ENCODE measurements at places on chromosomes 2 and 18. TPM values are rescaled to one million over a fixed set of nuclear protein-coding genes. Genes with fewer than 3 reads are reported as not detected.
A peak's percentile ranks its signal among the peaks of the same experiment; 100 is the strongest.

ELAC1 gene
- total RNA-seq: 7.9 TPM

NEU2 gene
- not detected for total RNA-seq

ARHGEF4 gene
- not detected for total RNA-seq

SERPINB3 gene
- total RNA-seq: not detected

SLC9A4 gene
- not detected for total RNA-seq

OSR1 gene
- not detected for total RNA-seq

ANKRD30B gene
- total RNA-seq: not detected

SERPINB4 gene
- total RNA-seq: not detected

SLC16A14 gene
- total RNA-seq: 0.52 TPM

PPP1R1C gene
- not detected for total RNA-seq

INPP5D gene
- 498 TPM for total RNA-seq

AQP12B gene
- not detected for total RNA-seq

ARHGEF33 gene
- 0.27 TPM for total RNA-seq

GYPC gene
- 92.3 TPM for total RNA-seq

GRCh38 chr18:79582978-79583377 lies 96.6 kb upstream of the CTDP1 start:
- no peak for DNase-seq

DNA sequence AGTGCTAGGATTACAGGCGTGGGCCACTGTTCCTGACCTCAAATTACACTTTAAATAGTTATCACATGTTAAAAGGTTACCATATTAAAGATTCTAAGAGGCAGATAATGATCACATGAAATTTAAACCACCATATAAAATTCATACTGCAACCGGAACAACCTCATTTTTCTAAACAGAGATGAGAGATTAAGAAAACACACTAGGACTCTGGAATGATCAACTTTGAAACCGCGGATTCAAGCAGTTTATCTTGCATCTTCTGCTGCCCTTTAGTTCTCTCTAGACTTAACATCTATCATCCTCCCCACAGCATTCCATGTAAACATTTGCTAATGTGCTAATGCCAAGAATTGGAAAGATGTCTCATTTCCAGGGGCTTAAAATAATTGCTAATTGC lies 115.8 kb downstream of the PIGN start:
- no peak for DNase-seq

- DNase-seq: peak; percentile 72
Observed at GRCh38 chr2:60806988-60807681, 51.1 kb downstream of the PAPOLG start.

GRCh38 chr2:104402825-104403224 lies 451.1 kb upstream of the POU3F3 start:
- no peak for DNase-seq

- DNase-seq: no peak
Observed at GRCh38 chr2:146820672-146821071, 1024.2 kb upstream of the ACVR2A start.

GRCh38 chr2:8876628-8877027 lies 39.2 kb upstream of the KIDINS220 start:
- DNase-seq: no peak

DNA sequence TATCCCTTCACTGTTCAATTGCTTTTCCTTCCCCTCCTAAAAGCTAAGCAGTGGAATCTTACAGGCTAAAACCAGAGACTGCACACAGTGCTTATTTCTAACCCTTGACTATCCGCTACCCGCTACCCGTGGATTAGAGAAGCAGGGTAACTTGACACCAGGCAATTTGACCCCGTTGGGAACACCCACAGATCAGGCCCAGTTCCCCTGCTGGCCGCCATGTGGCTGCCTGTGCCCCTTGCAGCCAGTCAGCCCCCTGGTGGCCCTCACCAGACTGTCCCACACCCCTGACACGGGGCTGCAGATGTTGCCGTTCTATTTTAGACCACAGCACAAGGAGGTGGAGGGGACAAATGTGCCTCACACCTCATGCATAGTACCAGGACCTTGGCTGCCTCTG lies 74.8 kb downstream of the TXNL1 start:
- DNase-seq: no peak

DNA sequence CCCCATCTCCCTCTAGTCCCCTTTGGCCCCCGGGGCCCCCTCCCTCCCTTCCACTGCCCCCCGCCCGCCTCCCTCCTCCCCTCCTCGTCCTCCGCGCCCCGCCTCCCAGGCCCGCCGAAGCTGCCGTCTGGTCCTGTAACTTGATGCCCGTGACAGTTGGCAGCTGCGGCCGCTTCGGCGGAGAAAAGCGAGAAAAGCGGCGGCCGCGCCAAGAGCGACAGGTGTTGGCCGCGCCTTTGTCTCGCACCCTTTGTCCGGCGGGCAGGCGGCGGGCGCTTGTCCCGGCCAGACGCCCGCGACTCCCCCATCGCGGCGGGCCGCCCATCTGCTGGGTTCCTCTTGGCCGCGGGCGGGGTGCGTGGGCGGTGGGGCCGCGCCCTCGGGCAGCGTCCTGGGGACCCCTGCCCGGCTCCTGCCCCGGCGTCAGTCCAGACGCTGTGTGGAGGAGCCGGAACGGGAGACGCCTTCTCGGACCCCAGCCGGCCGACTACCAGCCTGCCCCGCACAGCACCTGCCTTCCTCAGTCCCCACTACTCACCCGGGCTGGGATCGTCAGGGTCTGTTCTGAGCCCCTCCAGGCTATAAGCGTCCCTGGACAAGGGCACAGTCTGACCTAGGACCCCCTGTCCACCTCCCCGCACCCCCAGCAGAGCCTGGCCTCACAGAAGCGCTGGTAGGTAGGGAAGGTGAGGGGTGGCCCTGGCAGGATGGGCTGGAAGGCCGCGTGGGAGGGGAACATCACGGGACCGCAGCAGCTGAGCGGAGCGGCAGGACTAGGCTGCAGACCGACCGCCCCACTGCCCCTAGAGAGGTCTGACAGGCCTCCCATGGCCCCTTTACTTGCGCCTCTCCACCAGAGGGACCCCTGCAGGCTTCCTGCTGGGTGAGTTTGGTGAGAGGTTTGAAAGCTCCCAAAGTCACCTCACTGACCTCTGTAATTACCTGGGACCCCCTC lies 1.2 kb upstream of the HES6 start:
- peak; percentile 33 for DNase-seq

- no peak for DNase-seq
Observed at GRCh38 chr2:136858656-136859055, 93.3 kb downstream of the THSD7B start.

GRCh38 chr2:138475277-138475776 lies 26.2 kb upstream of the SPOPL start:
- no peak for DNase-seq

GRCh38 chr2:48728840-48729239 lies 26.7 kb downstream of the LHCGR start:
- no peak for DNase-seq

DNA sequence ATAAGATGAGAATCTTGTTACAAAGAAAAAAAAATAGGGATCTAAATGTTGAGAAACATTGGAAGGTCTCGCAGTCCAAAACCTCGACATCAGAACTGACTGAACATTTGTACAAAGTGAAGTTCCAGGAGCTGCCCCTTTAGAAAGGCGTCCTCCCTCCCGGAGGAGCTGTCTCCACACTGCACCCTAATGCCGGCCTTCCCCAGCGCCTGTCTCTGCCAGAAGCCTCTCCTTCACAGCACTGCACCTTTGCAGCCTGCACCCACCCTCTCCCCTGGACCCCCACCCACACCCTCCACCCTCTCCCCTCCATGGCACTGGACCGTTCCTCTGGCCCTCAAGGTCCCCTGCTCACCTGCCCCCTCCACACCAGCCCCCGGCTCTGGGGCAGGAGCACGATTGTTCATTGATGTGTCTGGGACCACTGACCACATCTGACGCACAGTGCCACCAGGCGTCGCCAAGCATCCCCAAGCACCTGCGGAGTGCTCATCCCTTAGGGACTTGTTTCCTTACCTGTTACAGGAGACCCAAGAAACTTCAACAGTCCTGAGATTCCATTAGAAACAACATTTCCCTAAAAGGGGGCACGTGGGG lies 90.3 kb upstream of the SNTG2 start:
- no peak for DNase-seq

- DNase-seq: no peak
Observed at GRCh38 chr2:135149251-135149650, 97.2 kb downstream of the RAB3GAP1 start.

DNA sequence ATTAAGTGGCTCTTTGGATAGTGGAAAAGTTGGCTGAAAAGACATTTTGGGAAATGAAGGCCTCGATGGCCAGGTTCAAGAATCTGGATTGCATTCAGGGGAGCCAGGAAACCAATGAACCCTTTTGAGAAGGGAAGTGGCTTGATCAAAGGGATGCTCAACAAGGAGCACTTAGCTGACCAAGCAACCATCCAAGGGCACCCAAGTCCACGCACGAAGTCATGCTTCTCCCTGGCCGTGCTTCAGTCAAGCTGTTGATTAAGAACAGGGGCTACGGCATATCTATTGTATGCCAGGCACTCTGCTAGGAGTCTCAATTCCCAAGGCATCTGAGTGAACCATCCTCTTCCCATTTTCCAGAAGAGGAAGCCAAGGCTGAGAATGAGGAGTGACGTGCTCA lies 185.8 kb upstream of the GLI2 start:
- DNase-seq: no peak

DNA sequence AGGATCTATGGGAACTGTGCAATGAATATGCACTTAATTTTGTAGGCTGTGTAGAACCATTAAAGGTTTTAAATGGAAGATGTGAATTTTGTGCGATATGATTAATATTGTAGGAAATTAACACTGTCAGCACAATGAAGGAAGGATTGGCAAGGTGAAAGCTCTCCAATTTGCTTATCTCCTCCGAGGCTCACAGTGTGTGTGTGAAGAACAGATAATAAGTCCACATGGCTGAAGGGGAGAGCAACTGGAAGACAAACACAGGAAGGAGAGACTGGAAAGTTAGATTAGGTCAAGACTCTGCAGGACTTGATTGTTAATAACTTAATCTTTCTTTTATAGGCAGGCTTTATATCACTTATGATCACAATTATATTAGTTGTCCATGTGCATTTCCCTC lies 269.7 kb upstream of the VRK2 start:
- DNase-seq: no peak

GRCh38 chr2:126704434-126705160 lies 48.6 kb downstream of the GYPC start:
- no peak for DNase-seq

DNA sequence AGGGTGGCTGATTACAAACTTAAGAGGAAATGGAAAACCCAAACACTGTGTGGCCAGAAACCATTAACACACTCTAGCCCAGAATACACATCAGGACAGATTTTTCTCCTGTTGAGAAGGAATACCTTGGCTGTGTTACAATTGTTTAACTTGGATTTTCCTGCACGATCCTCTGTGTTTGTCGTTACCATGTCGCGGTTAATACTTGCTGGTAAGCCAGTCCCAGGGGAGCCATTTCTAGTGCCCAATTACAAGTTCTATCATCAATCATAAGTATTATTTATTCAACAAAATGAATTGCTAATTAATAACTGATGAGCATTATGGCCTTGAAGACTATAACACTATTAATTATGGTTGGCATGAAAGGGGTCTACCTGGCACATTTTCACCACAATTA lies 146.8 kb downstream of the LNPK start:
- DNase-seq: no peak

All from natural killer cell (primary cell).